ENCODE measurements at places on chromosomes 6 and 20.

DNA sequence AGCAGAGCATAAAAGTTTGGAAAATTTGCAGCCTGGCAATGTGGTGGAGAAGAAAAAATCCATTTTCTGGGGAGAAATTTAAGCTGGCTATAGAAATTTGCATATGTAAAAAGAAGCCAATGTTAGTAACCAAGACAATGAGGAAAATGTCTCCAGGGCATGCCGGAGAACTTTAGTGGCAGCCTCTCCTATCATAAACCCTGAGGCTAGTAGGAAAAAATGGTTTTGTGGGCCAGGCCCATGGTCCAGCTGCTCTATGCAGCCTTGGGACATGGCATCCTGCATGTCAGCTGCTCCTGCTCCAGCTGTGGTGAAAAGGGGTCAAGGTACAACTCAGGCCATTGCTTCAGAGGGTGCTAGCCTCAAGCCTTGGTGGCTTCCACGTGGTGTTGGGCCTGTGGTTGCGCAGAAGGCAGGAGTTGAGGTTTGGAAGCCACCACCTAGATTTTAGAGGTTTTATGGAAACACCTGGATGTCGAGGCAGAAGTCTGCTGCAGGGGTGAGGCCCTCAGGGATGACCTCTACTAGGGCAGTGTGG is 101.8 kb upstream of the SYNCRIP start:
- no peak for DNase-seq

DNA sequence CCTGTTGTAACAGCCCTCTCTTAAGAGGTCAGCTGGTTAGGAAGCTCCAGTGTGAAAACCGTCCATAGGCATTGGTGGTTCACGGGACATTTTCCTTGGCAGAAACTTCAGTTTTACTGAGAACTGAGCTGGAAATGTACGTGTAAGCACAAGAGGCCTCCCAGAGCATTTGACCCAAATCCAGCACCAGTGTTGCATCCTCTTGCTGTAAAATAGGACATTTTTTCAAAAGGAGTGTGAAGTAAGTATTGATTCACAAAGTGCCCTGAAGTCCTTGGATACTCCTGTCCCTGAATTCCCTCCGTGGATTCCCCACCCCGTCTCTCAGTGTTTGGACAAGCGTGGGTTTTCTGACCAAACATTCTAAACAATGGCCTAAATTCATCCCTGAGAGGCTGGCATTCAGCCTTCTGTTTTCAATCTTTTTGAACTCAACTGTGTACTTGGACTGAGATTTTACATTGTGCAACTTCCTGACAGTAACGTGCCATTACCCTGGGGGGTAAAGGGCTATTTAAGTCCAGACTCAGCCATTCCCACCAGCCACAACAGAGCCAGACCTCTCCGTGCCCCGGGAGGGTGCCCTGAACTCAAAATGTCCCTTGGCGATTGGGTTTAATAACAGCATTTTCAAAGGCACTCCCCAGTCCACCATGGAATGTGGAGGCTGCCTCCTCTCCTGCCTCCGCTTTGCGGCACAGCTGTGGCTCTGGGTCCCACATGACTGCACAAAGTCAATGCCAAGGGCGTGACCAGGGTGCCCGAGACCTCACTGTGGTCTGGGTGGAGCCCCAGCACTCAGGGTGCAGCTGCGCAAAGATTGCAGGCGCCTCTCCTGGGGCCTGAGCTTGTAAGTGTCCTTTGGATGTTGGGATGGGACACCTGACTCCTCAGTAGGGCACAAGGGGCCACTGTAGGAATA is 92.7 kb upstream of the AFDN start:
- no peak for DNase-seq

DNA sequence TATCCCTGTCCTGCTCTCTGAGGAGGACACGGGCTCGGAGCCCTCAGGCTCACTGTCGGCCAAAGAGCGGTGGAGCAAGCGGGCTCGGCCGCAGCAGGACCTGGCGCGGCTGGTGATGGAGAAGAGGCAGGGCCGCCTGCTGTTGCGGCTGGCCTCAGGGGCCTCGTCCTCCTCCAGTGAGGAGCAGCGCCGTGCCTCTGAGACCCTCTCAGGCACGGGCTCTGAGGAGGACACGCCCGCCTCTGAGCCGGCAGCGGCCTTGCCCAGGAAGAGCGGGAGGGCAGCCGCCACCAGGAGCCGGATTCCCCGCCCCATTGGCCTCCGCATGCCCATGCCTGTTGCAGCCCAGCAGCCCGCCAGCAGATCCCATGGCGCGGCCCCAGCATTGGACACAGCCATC is 14.2 kb upstream of the SLC22A7 start:
- no peak for DNase-seq

DNA sequence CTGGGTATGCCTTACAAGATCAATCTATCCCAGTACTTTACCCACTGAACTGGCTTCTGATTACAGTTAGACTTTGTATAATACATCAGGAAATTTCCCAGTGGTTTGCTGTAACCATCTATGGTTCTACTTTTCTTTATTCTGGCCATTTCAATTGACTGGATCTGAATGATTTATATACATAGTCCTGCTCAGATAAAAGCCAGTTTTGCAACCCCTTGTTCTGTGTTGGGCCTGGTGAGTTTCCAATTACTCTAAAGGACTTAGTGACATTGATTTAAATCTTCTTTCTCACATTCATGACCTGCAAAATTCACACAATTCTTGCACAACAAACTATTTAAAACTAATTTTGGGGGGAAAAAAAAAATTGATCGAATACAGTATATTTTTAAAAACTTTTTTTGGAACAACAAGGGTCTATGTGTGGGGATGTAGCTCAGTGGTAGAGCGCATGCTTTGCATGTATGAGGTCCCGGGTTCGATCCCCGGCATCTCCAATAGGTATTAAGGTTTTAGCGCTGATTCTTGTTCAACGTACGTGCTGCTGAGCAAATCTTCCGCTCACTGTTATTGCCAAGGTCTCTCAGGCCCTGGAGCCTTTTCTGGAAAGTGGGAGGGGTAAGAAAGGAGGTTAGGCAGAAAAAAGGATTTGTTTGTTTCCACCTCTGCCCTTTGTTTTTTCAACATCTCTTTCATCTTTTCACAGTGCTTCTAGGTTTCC is 117.5 kb downstream of the GPX5 start:
- DNase-seq = peak; percentile 17

DNA sequence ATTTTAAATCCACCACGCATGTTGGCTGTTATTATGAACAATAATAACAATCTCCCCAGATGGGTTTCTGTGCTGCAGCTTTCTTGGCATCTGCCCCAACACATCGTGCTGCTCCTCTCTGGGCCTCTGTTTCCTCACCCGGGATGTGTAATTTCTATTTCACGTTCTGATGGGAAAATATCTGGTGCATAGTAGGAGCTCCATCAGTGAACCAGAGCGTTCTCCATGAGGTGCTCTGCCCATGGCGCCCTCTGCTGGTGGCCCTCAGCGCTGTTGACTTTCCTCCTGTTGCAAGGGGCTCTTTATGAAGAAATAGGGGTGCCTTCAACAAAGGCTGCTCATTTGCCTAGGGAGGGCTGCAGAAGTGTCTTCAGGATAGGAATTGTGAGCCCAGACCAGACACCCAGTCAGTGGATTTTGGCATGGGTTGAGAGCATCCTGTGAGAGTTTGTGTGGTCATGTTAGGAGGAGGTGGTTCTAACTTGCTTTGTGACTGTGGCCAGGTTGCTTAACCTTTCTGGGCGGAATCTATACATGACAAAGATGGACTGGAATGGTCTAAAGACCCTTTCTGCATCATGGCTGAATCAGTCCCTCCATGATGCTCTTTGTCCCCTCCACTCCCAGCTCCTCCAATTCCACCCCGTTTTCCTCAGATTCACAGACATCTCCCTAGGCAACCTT is 8.1 kb downstream of the SCRT2 start:
- DNase-seq = peak; percentile 75

- DNase-seq = no peak
Observed at GRCh38 chr6:105755885-105756284, 330.3 kb upstream of the PRDM1 start.

DNA sequence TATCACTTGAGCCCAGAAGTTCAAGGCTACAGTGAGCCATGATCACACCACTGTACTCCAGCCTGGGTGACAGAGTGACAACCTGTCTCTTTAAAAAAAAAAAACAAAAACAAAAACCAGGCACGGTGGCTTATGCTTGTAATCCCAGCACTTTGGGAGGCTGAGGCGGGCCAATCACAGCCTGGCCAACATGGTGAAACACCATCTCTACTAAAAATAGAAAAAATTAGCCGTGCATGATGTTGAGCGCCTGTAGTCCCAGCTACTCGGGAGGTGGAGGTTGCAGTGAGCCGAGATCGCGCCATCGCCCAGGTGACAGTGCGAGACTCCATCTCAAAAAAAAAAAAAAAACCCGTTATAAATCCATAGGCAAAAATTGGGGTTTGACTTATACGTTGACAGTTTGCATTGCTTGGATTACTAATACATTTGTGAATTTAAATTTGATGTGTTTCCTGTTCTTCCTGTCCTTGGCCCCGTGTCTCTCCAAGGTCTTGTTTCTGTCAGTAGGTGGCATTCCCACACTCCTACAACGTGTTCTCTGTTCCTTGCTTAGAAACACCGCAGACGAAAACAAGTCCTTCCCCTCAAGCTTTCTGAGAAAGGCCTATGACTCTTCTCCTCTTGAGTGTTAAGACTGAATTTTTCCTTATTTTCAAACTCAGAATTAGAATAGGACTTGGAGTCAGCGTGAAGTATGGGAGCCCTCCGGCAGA is 147.0 kb downstream of the DTNBP1 start:
- no peak for DNase-seq

GRCh38 chr6:165663736-165664558 is 906 bp upstream of the PDE10A start:
- DNase-seq = no peak

- peak; percentile 21 for DNase-seq
Observed at GRCh38 chr20:34514897-34515483, 1.2 kb upstream of the DYNLRB1 start.

DNA sequence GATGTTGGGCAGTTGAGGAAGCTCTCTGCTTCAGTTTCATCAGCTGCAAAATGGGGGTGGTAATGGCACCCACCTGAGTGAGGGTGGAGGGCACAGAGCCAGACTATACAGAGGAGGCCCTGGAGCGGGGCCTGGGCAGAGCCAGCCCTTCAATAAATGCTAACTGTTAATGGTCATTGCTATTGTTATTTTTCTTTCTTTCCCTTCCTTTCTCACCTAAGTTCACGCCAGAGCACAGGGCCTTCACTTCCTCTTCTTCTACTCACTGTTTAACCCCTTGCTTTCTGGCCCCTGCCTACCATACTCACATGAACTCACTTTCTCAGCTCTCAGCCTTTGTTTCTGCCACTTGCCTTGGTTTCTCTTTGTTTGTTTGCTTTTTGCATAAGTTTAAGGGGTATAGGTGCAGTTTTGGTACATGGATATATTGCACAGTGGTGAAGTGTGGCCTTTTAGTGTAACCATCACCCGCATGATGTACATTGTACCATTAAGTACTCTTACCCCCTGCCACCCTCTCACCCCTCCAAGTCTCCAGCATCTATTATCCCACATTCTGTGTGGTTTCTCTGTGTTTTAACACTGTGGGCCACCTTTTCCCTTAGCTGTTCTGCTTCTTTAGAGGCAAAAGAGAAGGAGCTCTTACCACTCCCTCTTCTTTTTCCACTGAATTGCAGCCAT is 7.5 kb upstream of the RREB1 start:
- DNase-seq = no peak

DNA sequence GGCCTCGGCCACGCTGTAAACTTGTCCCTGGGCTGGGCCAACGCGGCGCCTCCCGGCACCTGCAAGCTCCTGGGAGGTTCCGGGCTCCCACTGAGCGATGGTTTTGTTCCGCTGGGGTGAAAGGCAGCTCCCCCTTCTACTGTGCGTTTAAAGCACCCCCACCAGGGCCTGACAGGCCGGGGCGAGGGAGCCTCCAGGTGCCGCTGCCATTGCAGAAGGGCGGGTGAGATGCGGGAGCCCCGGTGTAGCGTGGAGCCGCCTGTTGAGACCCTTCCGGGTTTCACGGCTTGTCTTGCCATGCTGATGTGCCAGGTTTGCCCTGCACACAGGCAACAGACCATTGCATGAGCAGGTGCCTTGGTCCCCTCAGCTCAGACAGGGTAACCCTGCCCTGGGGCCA is 2.9 kb downstream of the COL20A1 start:
- DNase-seq = no peak

DNA sequence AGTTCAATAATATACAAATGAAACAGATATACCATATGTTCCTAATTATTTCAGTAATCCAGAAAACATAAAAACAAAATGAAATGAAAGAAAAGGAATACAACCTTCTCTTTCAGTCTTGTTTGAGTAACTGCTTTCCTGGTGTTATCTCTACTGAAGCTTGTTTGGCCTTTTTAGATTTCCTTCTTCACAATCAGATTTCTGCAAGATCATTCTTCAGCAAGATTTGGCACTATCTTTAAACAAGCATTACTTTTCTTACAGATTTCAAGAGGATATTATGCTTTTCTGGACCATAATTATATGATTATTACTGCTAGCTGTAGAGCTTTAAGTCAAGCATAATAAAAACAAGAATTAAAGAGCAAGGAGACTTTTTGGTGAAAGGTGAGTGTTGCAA is 120.2 kb downstream of the MYB start:
- DNase-seq = no peak

- DNase-seq = peak; percentile 63
Observed at GRCh38 chr6:32627831-32628230, 9.4 kb upstream of the HLA-DQA1 start.

DNA sequence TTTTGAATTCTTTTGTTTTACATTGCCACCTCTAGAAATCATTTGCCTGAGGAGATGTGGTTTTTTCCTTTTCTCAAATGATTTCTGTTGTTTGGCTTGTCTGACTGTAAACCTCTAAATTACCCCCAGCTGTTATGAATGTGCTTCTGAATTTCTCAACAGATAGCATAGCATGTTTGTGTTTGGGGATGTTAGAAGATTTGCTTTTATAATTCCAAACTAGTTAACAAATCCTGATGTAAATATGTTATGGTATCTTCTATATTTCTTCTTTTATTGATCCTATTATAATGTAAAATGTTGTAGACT is 31.6 kb upstream of the EZR start:
- DNase-seq = no peak

- no peak for DNase-seq
Observed at GRCh38 chr6:12066297-12066696, 54.2 kb downstream of the HIVEP1 start.

DNA sequence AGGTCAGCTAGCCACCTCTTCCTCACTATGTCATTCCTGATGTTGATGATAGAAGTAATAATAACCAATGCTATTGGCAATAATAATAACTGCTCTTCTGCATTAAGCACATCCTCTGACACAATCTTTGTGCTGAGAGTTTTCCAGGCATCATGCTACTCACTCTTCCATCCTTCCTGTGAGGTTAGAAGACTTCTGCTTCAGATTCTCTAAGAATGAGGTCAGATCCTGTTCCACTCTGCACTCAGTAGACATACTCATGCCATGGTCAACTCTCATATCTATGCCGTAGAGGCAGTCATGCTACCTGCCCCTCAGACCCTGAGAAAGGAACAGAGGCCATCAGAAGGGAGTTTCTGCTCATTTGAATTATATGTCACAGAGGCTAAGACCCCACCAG is 98.1 kb upstream of the TOP1 start:
- DNase-seq = no peak

Measured in suppressor macrophage treated with lipopolysaccharide for 4 hours (primary cell).